ENCODE measurements at places on chromosomes 2 and 18.
A peak's percentile ranks its signal among the peaks of the same experiment; 100 is the strongest.

DNA sequence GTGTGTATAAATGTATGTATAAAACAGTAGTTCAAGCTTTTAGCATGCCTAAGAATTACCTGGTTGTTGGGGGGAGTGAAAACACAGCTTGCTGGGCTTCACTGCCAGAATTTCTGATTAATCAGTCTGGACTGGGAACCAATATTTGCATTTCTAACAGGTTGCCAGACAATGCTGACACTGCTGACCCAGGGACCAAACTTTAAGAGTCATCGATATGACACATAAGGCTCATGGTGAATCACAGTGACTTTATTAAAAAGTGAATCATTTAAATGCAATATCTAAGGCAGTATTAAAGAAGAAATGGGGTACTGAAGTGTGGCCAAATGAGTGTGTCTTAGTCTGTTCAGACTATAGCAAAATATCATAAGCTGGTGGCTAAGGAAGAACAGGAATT, 195.9 kb upstream of the DTNA start:
- no peak for DNase-seq

- peak; percentile 11 for DNase-seq
These were observed 28.4 kb upstream of the PUM2 start for GRCh38 chr2:20378891-20379519.

DNA sequence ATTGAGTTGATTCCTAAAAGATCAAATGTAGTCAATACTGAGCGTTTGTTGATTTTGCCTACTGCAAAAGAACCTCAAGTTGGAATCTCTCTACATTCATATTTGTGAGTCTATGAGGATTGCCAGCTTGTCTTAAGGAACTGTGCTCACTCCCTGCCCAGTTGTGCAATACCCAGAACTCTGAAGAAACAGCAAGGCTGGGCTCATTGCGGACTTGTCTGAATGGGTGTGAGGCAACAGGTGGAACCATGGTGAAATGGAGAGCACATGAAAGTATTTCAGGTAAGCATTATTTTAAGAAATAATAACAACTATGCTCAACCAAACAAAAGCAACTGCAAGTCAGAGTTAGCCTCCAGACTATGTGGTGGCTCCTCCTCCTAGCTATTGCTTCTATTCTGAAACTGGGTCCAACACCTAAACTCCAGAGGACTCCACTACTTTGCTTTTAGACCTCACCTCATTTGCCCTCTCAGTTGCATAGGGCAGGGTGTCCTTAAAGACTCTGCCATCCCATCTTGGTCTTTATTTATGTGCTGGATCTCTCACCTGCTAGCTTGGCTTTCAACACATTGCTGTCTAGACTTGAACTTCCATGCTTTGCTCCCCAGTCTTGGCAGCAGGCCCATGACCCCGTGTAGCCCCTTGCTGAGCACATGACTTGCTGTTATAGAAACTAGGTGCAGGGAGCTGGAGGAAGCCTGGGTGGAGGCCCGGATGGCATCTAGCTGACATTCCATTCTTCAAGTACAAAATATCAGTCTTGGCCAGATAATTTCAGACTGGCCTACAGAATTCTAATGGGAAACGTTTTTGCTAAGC, 94.8 kb upstream of the ARL5A start:
- no peak for DNase-seq

- no peak for DNase-seq
These were observed 1.2 kb downstream of the IDH1 start for GRCh38 chr2:208253600-208254117.

- DNase-seq, result no peak
These were observed 37.4 kb upstream of the RAPGEF4 start for GRCh38 chr2:172698041-172698863.

DNA sequence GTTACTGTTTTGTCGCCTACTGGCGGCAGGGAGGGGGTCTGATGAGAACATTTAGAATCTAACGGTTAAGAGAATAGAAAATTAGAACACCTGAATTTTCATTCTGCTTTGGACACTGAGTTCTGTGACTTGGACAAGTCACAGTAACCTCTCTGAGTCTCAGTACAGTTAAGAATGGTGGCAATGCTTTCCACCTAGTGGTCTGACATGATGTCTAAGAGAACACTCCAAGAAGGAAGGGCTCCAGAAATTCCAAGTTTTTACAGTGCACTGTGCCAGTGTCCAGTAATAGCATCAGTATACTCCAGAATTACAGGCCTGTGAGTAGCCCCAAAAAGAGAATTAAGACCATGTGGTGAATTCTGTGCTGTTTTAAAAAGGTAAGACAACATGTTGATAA, 174.1 kb upstream of the ZFP36L2 start:
- no peak for DNase-seq

GRCh38 chr2:205763708-205764211, 81.5 kb downstream of the NRP2 start:
- DNase-seq, result no peak

DNA sequence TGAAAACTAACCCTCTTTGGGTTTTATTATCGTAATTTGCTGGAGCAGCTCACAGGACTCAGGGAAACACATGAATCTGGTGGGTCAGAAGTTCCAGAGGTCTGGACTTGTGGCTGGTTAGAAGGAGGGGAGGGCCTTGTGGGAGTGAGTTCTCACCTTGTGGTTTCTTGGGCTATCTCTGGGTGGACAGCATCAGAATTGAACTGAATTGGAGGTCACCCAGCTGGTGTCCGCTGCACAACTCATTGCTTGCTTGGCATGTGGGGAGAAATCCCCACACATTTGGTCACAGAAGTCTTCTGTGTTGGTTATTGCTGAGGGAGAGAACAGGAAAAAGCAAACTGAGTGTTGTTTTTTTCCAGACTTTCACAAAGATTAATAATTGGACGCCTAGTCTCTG, 27.5 kb downstream of the ZNF892 start:
- DNase-seq, result no peak

GRCh38 chr2:148567716-148568115, 76.8 kb upstream of the EPC2 start:
- DNase-seq, result no peak

- no peak for DNase-seq
These were observed 25.6 kb upstream of the PMAIP1 start for GRCh38 chr18:59874166-59874565.

DNA sequence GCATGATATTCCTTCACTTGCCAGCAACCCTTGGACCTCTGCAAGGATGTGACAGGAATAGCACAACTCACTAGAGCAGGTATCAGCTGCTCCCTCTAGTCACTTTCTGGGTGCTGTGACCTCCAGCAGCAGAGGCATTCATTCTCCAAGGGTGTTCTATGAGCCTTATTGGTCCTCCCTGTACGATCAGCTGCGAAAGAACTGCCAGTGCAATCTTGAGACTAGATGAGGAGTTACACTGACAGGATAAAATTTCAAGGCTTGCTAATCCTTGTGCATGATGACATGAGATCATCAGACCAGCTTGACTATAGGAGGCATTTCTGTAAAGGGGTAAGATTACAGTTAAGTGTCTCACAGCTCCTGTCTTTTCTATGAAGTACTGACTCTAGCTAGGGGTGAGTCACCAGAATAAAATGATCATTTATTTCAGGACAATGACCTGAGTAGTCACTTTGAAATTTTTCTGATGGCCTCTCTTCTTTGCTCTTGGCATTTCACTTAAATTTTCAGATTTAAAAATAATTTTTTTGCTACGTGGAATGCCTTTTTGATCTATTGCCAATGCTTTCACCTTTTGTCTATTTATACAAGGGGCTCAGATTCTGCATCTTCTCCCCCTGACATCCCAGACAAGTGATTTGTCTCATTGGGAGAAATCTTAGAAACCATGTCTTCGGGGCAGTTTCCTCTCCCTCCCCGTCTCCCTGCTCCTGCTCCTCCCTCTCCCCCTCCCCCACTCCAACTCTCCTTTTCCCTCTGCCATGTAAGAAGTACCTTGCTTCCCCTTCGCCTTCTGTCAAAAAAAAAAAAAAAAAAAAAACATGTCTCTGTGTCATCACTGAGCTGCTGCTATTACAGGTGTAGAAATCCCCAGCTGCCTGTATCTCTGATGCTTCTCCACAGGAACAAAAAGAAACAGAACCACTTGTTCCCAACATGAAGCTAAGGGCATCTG, 49.2 kb upstream of the FRZB start:
- DNase-seq, result no peak

DNA sequence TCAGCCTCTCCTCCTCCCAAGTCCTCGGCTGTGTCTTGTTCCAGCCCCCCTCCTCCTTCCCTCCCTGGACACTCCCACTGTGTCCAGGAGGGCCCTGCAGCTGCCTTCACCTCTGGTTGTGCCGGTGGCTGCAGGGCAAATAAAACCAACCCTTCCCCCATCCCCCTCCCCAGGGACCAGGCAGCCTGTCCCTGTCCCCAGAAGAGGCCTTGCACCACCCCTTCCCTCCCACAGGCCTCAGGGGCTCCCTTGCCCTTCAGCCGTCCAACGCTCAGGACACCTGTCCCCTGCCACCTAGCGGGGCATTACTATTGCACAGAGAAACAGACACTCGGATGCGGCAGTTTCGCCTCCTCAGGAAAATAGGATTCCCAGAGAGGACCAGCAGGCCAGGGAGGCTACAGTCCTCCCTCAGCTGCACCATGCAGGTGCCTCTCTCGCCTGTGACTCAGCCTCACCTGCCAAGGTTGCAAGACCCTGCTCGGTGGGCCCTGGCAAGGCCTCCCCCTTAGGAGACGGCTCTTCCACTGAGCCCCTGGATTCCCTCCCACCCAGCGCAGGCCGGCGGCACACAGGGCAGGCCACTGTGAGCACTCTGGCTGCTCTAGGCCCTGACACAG, 5.5 kb upstream of the GPC1 start:
- no peak for DNase-seq

GRCh38 chr2:159156834-159157233, 129.7 kb downstream of the WDSUB1 start:
- no peak for DNase-seq

GRCh38 chr2:25418944-25419677, 77.4 kb upstream of the DNMT3A start:
- DNase-seq, result no peak

DNA sequence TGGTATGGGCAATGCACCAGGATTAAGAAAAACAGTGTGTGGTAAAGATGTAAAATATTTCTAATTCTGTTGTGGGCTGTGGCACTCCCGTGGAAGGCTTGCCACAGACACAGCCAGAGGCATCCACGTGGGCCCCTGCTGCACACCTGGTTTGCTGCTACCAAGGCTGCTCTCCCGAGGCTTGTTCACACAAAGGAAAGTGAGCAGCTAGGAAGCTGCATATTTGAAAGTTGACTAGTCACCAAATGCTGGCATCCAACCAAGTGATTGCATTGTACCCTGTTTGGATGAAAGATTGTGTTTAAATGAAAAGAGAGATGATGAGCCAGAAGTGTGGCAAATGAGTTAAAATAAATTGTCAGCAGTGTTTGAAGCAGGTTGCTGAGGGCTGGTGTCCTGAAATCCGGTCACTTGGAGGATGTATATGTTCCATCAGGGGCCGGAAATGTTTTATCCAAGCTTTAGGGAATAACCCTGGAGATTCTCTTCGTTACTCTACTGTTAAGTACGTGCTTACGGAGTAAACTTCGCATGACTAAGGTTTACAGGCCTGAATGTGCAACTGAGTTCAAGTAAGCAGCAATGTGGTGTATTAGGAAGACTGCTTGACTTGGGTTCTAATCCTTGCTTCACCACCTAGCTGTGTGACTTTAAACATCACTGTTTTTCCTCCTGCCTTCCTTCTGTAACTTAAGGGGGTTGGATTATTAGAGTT, 86.1 kb downstream of the MSH2 start:
- DNase-seq, result no peak

- no peak for DNase-seq
These were observed 26.6 kb downstream of the MYL1 start for GRCh38 chr2:210288408-210288807.

Measured in immature natural killer cell (primary cell).